Activated T-cell treated with anti-CD3 and anti-CD28 coated beads, Interleukin-2, amount 50 U/mL, for 4 hours (primary cell): ENCODE measurements at places on chromosomes 5 and 9. TPM values are rescaled to one million over a fixed set of nuclear protein-coding genes. Genes with fewer than 3 reads are reported as not detected.

GRCh38 chr5:142587354-142587965 lies 98.4 kb downstream of the FGF1 start:
- peak; percentile 5 for DNase-seq

TLN1 gene
- total RNA-seq: 210 TPM

- DNase-seq: peak; percentile 45
Measured at GRCh38 chr5:77143998-77144836, 57.1 kb upstream of the ZBED3 start.

CCNJL gene
- 0.30 TPM for total RNA-seq

DNA sequence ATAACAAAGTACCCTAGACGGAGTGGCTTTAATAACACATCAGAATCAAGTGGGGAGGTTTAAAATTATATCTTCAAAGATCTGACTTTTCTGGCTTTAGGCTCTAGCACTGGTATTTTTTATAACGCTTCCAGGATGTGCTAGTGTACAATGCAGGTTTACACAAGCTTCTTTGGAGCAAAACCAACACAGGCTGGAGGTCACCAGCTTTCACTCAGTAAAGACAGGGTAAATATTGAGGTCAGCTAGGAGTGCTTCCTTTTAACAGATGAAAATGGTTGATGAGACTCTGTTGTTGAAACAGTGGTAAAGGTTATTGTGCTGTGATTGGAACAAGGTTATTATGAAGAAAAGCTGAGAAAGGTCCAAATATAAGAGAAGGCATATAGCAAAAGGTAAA lies 414.2 kb downstream of the TAF11L14 start:
- DNase-seq: no peak

DNA sequence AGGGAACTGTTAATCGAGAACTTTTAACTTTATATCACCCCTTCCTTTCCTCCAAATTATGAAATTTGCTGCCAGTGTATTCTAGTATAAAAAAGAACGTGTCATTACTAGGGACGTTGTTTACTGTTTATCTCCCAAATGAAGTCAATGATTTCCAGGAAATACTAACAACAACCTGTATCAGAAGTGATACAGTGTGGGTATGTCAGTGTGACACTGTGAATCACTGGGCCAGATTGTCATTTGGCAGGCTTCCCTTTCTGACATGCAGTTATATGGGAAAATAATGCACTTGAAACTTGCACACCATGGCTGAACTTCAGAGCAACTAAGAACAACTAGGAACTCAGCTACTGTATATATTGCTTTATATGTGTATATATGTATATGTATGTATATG lies 12.6 kb downstream of the ZNF462 start:
- no peak for DNase-seq
